ENCODE measurements at places on chromosomes 3 and 15. TPM values are rescaled to one million over a fixed set of nuclear protein-coding genes. Genes with fewer than 3 reads are reported as not detected.

- H3K27ac ChIP-seq, result no peak overlapping the region
- H3K27me3 ChIP-seq, result no peaks in the 10 kb centered on the region
- H3K4me3 ChIP-seq, result no peak overlapping the region
- DNase-seq, result no peak
- H3K4me1 ChIP-seq, result no peaks in the 10 kb centered on the region
- H3K36me3 ChIP-seq, result no peaks in the 10 kb centered on the region
Observed at GRCh38 chr3:27114129-27114528, 255.1 kb downstream of the NEK10 start.

- no peaks in the 10 kb centered on the region for H3K4me1 ChIP-seq
- H3K27me3 ChIP-seq, result no peaks in the 10 kb centered on the region
- H3K36me3 ChIP-seq, result no peaks in the 10 kb centered on the region
- DNase-seq, result no peak
Observed at GRCh38 chr3:126146034-126146433, 34.4 kb downstream of the ALDH1L1 start.

DNA sequence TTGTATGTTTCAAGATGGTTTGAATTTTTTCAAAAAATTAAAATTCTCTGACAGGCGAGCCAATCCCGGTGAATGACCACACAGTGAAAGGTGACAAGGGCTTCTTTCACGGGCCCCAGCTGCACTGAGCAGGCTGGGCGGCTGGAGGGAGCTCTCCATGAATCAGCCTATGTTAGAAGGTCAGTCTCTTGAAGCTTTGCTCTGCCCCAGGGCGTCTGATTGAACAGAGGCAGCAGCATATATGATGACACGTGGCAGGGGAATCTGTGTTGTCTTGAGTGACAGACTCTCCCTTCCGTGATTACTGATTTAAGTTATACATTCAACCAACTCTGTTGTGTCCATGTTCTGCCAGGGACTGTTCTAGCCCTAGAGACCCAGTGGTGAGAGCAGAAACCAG is 51.5 kb downstream of the ISG20 start:
- H3K27ac ChIP-seq, result no peak overlapping the region
- no peak overlapping the region for H3K4me3 ChIP-seq
- no peaks in the 10 kb centered on the region for H3K36me3 ChIP-seq
- H3K4me1 ChIP-seq, result no peaks in the 10 kb centered on the region

DNA sequence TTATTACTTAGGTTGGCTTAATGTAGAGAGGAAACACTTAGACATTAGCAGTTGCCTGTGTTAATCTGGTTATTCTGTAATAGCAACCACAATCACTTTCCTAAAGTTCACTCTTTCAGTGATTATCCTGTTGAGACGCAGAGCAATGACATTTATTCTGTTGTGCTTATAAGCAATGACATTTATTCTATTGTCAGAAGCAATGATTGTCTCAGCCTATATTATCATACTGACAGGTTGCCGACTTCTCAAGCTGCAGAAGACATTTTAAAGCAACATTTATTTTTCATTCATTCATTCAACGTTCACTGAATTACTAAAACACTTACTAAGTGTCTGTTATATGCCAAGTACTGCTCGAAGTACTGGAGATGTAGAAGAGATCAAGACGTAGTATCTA is 193.5 kb upstream of the SLITRK3 start:
- H3K27me3 ChIP-seq, result no peaks in the 10 kb centered on the region
- no peaks in the 10 kb centered on the region for H3K36me3 ChIP-seq
- H3K27ac ChIP-seq, result no peak overlapping the region
- no peaks in the 10 kb centered on the region for H3K4me1 ChIP-seq
- DNase-seq, result no peak

The OR5K2 gene
- not detected for total RNA-seq

- H3K36me3 ChIP-seq, result no peaks in the 10 kb centered on the region
- H3K27me3 ChIP-seq, result no peaks in the 10 kb centered on the region
- no peak overlapping the region for H3K27ac ChIP-seq
- DNase-seq, result no peak
- no peak overlapping the region for H3K4me3 ChIP-seq
Observed at GRCh38 chr3:127065561-127066290, 82.8 kb downstream of the PLXNA1 start.

DNA sequence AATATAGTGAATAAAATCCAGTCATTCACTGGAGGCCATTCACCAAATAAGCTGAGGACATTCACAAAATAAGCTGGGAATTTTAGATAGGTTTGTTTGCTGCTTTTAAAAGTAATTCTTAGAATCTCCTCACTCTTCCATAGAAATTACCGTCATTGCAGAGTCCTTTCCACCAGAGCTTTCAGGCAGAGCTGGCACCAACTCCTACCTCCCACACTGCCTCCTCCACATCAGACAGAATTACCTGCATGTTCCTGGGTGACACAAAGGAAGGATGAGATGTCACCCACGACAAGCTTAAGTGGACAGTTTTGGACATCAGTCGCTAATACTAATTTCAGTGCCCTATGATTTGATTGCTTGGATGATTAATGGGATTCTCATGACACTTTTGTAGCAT is 1113.2 kb downstream of the IGSF11 start:
- no peaks in the 10 kb centered on the region for H3K36me3 ChIP-seq
- no peak for DNase-seq
- H3K4me3 ChIP-seq, result no peak overlapping the region
- H3K4me1 ChIP-seq, result no peaks in the 10 kb centered on the region
- H3K27me3 ChIP-seq, result no peaks in the 10 kb centered on the region

- no peak overlapping the region for H3K4me3 ChIP-seq
- peaks cover 7% of the 10 kb centered on the region for H3K27me3 ChIP-seq
- peaks cover 16% of the 10 kb centered on the region for H3K4me1 ChIP-seq
- DNase-seq, result no peak
- no peaks in the 10 kb centered on the region for H3K36me3 ChIP-seq
- no peak overlapping the region for H3K27ac ChIP-seq
Observed at GRCh38 chr3:193932136-193932535, 203.8 kb upstream of the HES1 start.

- no peak overlapping the region for H3K27ac ChIP-seq
- DNase-seq, result no peak
- H3K36me3 ChIP-seq, result no peaks in the 10 kb centered on the region
- no peaks in the 10 kb centered on the region for H3K27me3 ChIP-seq
- no peak overlapping the region for H3K4me3 ChIP-seq
Observed at GRCh38 chr15:29528276-29528675, 258.7 kb upstream of the NSMCE3 start.

DNA sequence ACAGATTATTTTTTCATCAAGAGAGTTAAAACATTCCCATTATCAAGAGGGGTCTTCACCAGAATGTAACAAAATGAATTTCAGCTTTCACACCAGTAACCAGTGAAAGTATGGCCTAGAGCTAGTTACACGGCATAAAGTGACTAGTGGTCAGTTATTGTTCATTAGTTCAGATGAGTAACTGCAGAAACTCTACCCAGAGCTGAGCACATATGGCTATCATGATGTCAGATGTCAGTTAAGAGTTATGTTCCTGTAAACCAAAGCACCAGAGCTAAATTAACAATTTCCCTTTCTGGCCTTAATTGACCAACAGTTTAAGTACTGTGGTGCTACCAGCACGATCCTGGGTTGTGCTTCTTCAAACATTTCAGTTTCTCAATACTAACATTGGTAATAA is 6.6 kb upstream of the MRPS25 start:
- no peaks in the 10 kb centered on the region for H3K4me1 ChIP-seq
- peaks cover 10% of the 10 kb centered on the region for H3K36me3 ChIP-seq
- H3K27me3 ChIP-seq, result no peaks in the 10 kb centered on the region
- no peak for DNase-seq
- H3K4me3 ChIP-seq, result no peak overlapping the region
- no peak overlapping the region for H3K27ac ChIP-seq

DNA sequence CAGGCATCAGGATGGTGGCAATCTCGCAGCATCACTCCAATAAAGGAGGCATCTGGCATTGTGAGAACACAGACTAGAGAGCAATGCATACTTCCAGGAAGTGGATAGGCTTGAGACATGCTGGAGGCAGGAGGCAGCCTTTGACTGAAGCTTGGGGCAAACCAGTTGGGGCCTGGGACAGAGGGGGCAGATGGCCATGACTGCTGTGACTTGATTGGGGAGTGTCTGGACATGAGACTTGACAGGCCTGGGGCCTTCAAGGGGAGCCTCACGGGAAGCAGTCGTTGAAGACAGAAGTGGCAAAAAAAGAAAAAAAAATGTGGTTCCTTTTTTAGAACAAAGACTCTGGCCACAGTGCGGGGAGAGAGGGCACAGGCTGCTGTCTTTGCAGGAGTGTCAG is 44.7 kb upstream of the CHRNA7 start:
- H3K4me1 ChIP-seq, result no peaks in the 10 kb centered on the region
- H3K27ac ChIP-seq, result no peak overlapping the region
- no peaks in the 10 kb centered on the region for H3K27me3 ChIP-seq
- H3K4me3 ChIP-seq, result no peak overlapping the region
- no peak for DNase-seq
- H3K36me3 ChIP-seq, result no peaks in the 10 kb centered on the region

The CDC25A gene
- total RNA-seq, result 17.1 TPM

The FRMD5 gene
- total RNA-seq, result not detected

The ASB14 gene
- total RNA-seq, result 0.04 TPM

The TARS3 gene
- 12.4 TPM for total RNA-seq

- no peaks in the 10 kb centered on the region for H3K36me3 ChIP-seq
- DNase-seq, result no peak
- H3K4me1 ChIP-seq, result no peaks in the 10 kb centered on the region
- H3K4me3 ChIP-seq, result no peak overlapping the region
Observed at GRCh38 chr3:29554566-29554965, 273.7 kb downstream of the RBMS3 start.

GRCh38 chr3:135853981-135854380 is 111.5 kb upstream of the PPP2R3A start:
- H3K4me1 ChIP-seq, result no peaks in the 10 kb centered on the region
- no peak for DNase-seq
- no peaks in the 10 kb centered on the region for H3K27me3 ChIP-seq
- no peak overlapping the region for H3K4me3 ChIP-seq
- no peak overlapping the region for H3K27ac ChIP-seq

- peaks cover 8% of the 10 kb centered on the region for H3K4me1 ChIP-seq
- no peaks in the 10 kb centered on the region for H3K27me3 ChIP-seq
- DNase-seq, result no peak
- no peak overlapping the region for H3K4me3 ChIP-seq
Observed at GRCh38 chr15:56602253-56602652, 131.1 kb downstream of the ZNF280D start.

- H3K36me3 ChIP-seq, result no peaks in the 10 kb centered on the region
- no peaks in the 10 kb centered on the region for H3K27me3 ChIP-seq
- H3K27ac ChIP-seq, result no peak overlapping the region
- no peak for DNase-seq
Observed at GRCh38 chr15:63187589-63188226, 1.7 kb upstream of the RAB8B start.

All from Karpas-422 (cell line).